ENCODE measurements at places on chromosomes 2 and 18.

DNA sequence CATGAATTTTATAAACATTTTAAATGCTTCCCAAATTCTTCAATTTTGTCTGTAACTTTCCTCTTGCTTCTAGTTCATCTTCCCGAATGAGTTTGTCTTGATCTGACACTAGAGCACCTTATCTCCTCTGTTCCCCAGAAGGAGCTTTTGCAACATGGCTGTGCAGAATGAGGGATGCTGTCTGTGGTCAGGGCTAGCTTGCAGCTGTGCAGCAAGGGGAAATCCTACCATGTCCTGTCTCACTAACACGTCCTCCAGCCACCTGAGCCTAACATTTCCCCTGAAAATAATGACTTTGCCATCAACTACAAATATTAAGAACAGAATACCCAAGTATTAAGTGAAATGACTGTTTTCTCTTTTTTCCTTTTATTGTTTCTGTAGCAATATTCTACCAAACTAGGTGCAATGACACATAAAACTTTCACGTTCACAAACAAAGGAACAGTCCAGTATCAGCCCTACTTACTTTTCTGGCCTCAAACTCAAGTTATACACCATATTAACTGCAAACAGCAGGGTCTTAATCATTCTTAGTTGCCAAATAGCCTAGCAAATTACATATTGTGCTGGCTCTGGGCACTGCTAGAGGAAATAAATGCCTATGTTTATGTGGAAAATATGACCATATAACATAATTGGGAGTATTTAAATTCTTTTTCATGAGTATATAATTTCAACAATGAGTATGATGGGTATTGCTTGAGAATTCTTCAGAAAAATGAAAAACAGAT, 423.3 kb downstream of the CMPK2 start:
- DNase-seq, result no peak

- no peak for DNase-seq
Observed at GRCh38 chr2:135144343-135144742, 92.3 kb downstream of the RAB3GAP1 start.

- no peak for DNase-seq
Observed at GRCh38 chr2:121272596-121272995, 12.4 kb downstream of the TFCP2L1 start.

- DNase-seq, result no peak
Observed at GRCh38 chr2:3606028-3606369, 11.1 kb downstream of the COLEC11 start.

- DNase-seq, result peak; percentile 53
Observed at GRCh38 chr2:230849633-230850357, 14.9 kb upstream of the ITM2C start.

Data from Calu3 (cell line).